ENCODE measurements at places on chromosomes 12 and 14.
A peak's percentile ranks its signal among the peaks of the same experiment; 100 is the strongest.

DNA sequence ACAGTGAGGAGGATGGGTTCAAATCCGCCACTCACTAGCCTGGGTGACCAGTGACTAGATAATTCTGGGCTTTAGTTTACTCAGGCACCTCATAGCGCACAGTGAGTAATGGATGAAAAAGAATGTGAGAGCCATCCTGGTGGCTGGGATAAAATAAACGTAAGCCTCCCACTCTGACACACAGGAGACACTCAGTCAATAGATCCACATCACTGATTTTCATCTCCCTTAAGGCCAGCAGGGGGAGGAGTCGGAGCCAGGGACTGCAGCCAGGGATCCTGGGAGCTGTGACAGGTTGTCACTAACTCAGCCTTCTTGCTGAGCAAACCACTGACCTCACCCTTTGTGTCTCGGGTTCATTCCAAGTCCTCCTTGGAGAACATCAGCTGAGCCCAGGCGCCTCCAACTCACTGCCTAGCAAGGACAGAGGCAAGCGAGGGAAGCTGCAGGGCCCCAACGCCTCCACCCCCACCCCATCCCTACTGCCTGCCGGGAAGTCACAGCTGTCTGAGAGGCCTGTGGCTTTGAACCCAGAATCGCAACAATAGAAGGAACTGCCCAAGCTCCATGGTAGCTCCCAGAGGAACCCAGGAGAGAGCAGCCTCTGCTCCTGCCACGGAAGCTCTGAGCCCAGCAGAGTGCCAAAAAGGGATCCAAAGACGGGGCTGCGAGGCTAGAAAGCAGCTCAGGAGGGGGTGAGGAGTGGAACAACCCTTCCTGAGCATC lies 30.7 kb downstream of the PXN start:
- peak; percentile 87 for DNase-seq

- no peak for DNase-seq
These were observed 385.0 kb downstream of the BCL11B start for GRCh38 chr14:98886982-98887381.

- DNase-seq = peak; percentile 33
These were observed 794 bp downstream of the RCOR1 start for GRCh38 chr14:102593061-102593824.

GRCh38 chr12:79706156-79706555 lies 15.4 kb upstream of the PAWR start:
- no peak for DNase-seq

GRCh38 chr12:130700492-130701401 lies 15.4 kb downstream of the RIMBP2 start:
- no peak for DNase-seq

DNA sequence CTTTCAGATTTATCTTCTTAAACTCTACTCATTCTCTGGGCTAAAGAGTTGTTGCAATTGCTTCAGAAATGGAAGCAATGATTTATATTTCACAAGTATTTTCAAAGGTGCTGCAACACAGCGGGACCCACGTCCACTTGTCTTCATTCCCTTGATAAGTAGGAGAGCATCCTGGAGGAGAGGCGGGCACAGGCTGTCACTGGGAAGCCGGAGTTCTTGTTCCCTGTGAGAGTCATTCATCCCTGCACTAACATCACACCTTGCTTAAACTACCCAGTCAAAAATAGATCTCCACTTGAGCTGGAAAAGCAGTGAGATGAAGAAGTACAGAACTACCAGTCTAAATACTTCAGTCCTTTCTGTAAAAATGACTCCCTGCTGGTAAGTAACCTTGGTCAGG lies 160.5 kb upstream of the RASSF8 start:
- DNase-seq = no peak

- DNase-seq = no peak
These were observed 204.3 kb upstream of the FRMD6 start for GRCh38 chr14:51447411-51447810.

- DNase-seq = peak; percentile 45
These were observed 82.2 kb downstream of the PAPOLA start for GRCh38 chr14:96584199-96584906.

- peak; percentile 88 for DNase-seq
These were observed 1.8 kb upstream of the NAB2 start for GRCh38 chr12:57087010-57087690.

DNA sequence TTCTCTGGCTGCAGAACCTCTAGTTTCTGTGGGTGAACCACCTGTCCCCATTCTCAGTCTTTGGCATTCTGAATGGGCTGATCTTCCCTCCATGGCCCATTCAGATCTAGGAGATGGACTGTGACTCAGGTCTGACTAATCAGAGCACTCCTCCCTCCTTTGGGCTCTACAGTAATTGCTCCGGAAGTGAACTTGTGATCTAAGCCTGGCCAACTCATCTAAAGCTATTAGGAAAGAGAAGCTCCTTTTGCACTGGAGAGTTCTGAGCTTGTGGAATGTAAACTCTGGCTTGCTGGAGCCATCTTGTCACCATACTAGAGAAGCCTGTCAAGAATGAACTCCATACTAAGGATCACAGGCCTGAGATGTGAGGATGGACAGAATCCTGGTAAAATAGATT lies 168.2 kb downstream of the SUDS3 start:
- peak; percentile 69 for DNase-seq

DNA sequence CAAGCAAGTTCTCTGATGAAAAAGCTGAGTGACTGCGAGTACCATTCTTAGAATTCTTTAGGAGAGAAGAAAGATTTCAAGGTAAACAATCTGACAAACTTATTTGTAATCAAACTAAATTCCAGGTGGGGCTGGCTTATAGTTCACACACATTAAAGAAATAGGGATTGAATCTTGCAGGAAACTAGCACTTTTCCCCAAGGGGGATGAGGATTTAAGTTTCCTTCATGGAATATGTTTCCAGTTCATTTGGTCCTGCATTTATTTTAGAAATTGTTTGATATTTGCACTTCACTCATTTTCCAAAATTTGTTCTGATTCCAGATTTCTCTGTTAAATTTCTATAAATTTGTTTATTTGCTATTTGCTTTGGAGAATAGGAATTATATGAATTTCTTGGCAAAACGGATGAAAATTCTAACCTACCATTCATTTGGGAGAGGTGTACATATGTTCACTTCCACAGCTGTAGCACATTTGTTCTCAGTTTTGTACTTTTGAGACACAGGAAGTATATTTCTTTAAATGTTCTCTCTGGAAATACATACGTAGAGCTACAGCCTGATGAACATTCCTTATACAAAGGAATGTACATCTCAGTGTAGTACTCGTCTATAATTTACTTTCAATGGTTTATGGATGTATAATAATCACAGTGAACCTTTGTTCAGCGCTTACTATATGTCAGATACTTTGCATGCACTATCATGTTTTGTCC lies 145.5 kb downstream of the AKAP6 start:
- DNase-seq = no peak

GRCh38 chr12:26878661-26879119 lies 45.7 kb upstream of the ITPR2 start:
- no peak for DNase-seq

DNA sequence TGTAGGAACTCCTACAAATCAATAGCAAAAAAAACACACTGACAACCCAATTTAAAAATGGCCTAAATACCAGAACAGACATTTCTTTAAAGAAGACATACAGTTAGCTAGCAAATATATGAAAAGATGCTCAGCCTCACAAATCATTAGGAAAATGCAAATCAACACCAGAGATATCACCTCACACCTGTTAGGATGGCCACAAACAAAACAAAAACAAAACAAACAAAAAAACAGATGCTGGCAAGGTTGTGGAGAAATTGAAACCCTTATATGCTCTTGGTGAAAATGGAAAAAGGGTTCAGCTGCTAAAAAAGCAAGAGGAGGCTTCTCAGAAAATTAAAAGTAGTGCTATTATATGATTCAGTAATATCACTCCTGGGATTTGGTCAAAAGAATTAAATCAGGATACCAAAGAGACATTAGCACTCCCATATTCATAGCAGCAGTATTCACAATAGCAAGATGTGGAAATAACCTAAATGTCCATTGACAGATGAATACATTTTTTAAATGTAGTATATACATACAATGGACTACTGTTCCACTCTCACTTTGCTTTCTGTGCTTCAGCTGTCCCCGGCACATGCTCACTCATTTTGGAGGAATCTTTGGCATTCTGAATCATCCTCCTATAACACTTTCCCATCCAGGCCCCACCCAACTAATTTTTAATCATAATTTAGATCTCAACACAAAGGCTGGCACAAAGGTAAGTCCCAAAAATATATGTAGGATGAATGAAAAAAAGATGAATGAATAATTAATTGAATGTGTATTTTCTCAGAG lies 99.1 kb downstream of the SYT1 start:
- DNase-seq = peak; percentile 5

- DNase-seq = no peak
These were observed 184.7 kb upstream of the GARIN2 start for GRCh38 chr14:67004521-67004920.

GRCh38 chr12:34400411-34400881 lies 378.1 kb downstream of the ALG10 start:
- peak; percentile 0 for DNase-seq

DNA sequence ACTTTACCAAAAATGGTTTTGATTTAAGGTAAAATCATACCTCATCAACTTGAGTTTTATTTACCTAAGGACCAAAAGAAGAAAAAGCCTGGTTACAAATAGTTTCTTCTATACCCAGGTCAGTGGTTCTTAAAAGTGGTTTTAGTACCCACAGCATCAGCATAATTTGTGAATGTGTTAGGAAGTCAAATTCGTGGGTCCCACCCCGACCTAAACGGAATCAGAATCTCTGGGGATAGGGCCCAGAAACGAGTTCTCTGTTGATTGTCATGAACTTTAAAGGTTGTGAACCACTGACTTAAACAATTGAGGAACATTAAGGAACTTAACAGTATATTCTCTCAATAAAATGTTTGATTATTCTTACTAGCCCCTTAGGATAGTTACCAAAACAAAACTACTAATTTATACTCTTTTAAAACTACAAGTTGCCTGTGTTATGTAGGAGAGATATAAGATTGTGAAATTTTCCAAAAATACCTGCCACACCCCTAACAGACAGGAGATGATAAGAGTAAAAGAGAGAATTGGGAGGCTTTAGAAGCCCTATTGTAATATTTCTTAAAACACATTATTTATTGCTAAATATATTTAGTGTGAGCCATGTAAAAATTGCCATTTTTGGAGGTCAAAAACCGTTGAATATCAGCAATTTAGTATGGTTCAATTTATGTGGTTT lies 669 bp upstream of the SLC25A21 start:
- DNase-seq = no peak

- peak; percentile 89 for DNase-seq
These were observed at the start of gene ITGA5 for GRCh38 chr12:54419088-54419887. Gene ITGA5 (minus strand): TSS chr12:54419266. CDS start chr12:54419198, 68 bp downstream.

DNA sequence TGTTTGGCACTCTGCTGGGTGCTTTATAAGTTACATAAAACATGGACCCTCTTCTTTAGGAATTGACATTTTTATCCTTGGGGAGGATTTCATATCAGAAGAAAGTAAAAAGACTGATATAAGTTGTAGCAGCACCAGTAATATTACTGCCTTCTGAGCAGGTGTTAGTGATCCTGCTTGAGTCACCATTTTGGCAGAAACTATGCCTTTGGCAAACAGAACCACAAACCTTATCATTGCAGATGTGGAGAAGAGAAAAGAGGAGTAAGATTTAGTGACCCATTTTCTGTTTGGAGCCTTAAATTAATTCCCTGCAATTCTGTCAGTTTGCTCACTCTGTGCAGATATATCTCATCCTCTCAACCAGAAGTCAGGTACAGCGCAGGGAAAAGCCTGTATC lies 23.0 kb downstream of the ZNF410 start:
- DNase-seq = no peak

DNA sequence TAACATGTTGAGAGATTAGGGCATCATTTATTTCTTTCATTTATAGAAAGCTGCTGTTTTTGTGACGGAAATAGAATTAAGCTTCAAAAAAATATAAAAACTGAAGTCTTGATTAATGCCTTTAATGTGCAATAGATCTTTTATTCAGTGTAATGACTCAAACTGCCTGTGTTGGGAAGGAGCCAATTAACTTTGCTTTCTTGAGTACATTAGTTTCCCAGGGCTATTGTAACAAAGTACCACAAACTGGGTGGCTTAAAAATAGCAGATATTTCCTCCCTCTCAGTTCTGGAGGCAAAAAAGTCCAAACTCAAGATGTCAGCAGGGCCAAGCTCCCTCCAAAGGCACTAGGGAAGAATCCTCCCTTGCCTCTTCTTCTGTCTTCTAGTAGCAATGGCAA lies 36.6 kb downstream of the EID3 start:
- DNase-seq = no peak

GRCh38 chr12:58925751-58926150 lies 5.4 kb upstream of the LRIG3 start:
- DNase-seq = no peak

- DNase-seq = no peak
These were observed 151.8 kb downstream of the UNC79 start for GRCh38 chr14:93582516-93582915.

DNA sequence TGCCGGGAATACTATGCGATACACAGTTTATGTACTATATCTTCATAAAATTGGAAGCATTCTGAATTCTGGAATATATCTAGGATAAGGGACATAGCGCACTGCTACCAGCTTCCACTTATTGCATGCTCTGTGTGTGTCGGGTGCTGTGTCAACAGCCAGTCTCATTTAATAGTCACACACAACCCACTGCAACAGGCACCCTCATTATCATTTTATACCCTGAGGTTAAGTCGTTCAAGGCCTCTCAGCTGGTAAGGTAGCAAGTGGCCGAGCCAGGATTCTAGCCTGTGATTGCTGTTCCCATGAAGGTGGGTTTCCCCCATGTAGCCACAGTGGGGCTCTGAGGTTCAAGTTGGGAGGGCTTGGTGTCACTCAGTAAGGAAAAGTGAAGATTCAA lies 7.0 kb downstream of the PPP1R1A start:
- DNase-seq = no peak

DNA sequence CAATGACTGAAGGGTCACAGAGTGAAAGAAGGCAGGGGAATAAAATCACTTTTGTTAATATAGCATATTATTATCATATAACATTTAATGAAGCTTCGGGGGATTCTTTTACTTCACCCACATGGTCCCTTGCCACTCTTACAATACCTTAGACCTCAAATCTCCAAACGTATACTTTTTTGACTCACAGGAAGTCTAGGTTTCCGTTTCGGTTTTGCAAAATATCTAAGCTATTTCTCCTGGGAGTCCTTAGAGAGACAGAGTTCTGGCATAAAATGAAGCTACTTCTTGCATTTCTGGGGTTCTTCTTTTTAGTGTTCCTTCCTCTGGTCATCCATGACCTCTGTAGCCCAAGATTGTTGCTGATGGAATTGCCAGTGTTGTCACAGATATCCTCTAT lies 590.5 kb upstream of the ATP2B1 start:
- no peak for DNase-seq

- no peak for DNase-seq
These were observed 430.2 kb upstream of the SEL1L start for GRCh38 chr14:81963846-81964245.

DNA sequence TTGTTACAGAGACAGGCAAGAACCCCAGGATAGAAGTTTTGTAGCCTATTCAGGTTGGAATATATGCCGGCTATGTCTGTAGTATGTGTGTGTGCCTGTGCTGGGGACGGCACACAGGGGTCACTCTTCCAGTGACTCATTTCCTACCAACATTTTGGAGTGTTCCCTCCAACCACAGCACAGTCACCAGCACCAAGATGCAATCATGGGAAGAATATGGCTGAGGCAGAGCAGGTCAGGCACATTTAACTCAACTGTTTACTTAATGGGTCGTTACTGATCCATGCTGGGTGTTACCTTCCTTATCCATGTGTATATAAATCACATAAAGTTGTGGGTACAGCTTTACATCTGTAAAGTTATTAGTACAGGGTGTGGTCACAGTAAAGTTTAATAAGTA lies 178.3 kb downstream of the PRKD1 start:
- peak; percentile 29 for DNase-seq

- DNase-seq = no peak
These were observed 489.1 kb upstream of the SYT1 start for GRCh38 chr12:78375461-78375860.

GRCh38 chr12:80273144-80273543 lies 170.9 kb upstream of the PTPRQ start:
- DNase-seq = no peak

Measured in urothelium cell line (cell line).